ENCODE measurements at places on chromosomes 1 and 21.

- no peak for DNase-seq
Measured at GRCh38 chr1:15350551-15351200, 59.0 kb upstream of the EFHD2 start.

GRCh38 chr1:183353597-183353996 lies 64.6 kb downstream of the NMNAT2 start:
- no peak for DNase-seq

GRCh38 chr1:180278596-180279395 lies 48.7 kb downstream of the LHX4 start:
- DNase-seq, result no peak

DNA sequence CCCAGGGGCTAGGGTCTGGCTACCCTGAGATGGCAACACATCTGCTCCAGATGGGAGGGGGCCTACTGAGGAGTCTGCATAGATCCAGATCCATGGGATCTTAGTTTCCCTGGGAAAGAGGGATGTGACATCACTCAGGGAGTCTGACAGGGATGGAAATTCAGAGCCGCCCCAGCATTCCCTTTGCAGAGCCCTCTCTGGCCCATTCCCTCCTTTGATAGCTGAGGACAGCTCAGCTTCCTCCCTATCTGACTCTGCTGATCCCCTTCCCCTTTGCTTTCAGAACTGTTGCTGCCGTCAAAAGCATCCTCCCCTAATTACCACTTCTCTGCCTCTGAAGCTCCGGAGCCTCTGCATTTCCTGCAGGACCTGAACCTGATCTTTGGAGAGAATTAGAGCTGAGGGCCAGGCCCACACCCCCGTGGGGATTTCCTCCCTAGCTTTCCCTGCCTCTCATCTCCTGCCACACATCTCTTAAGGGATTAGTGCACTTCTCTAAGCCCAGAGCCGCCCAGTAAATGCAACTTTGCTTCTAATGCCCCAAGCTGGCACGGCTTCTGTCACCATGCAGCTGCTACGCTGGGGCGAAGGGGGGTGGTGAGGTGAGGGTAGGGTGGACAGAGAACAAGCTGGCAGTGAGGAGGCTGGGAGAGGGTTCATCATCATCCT lies 9.5 kb upstream of the ASCL5 start:
- no peak for DNase-seq

GRCh38 chr21:38467374-38467773 lies 30.9 kb downstream of the ERG start:
- no peak for DNase-seq

- DNase-seq, result no peak
Measured at GRCh38 chr1:117659550-117660270, 53.9 kb downstream of the TENT5C start.

DNA sequence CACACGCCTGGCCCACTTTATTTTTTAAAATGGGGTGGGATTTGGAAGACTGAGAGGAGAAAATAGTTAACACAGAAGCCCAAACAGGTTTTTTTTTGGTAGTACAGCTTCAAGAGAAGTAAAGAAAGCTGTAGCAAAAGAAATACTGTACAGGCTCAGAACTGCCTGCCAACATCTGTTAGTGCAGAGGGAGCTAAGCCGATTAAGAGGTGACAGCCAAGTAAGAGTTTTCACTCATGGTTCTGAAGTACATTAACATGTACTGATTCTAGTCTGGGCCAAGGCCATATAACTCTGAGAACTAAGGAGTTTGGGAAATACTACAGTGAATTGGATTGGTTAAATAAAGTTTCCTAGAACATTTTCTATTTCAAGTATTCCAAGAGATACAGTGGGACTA lies 51.6 kb downstream of the EIF2B3 start:
- peak; percentile 57 for DNase-seq

Measured in hindlimb muscle (tissue), 1 donor.